CD8-positive, alpha-beta memory T cell (primary cell): ENCODE measurements at places on chromosomes 16 and 17. TPM values are rescaled to one million over a fixed set of nuclear protein-coding genes. Genes with fewer than 3 reads are reported as not detected.

DNA sequence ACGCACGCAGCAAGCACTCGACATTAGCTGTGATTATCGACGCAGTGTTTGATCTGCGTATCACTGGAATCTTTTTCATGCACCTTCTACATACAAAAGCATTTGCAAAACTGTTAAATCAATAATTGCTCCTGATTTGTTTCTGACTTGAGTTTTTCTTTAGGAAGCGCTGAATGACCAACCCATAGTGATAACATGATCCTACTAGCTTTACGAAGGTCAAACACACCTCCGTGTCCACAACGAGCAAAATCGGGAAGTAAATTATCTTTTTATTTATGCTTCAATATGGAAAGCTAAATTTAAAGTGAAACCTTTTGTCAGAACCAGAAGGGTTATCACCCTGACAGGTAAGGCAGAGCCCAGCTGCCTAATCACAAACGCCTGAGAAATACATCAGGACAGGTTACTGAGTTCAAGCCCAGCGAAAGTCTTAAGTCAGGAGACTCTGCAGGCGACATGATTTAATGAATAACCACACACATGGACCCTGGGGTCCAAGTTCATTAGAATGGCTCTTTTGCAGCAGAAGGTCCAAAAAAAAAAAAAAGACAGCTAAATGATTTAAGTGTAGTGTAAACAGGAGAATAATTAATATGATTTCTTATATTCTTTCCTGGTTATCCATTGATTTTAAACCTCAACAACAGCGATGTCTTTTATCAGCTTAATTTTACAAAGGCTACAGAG, 104.2 kb downstream of the ADCY9 start:
- DNase-seq: no peak

DNA sequence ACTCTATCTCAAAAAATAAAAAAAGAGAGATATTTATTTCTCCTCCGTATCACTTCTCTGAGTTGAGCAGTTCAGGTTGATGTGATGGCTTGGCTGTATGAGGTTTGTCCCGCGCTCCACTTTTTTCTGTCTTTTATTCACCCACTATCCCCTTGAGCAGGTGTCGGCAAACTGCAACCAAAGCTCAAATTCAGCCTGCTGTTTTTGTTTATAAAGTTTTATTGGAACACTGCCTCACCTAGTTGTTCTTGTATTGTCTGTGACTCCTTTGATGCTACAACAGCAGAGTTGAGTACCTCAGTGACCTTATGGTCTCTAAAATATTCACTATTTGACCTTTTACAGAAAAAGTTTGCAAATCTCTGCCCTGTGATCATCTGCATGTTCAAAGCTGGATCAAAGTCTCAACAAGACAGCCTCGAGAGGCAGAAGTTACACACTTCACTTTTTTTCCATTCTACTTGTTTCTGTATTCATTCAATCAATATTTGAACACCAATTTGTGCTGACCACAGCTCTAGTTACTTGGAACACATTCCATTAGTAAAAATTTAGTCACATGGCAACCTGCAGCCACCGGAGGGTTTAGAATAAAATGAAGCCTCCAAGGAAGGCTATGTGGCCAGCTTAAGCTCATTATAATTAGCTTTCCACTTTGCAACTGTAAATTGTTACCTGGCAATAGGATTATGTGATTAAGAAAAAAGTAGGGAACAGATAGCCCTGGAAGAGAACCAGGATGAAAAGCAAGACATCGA, 945.8 kb downstream of the KCNJ2 start:
- DNase-seq: no peak

DNA sequence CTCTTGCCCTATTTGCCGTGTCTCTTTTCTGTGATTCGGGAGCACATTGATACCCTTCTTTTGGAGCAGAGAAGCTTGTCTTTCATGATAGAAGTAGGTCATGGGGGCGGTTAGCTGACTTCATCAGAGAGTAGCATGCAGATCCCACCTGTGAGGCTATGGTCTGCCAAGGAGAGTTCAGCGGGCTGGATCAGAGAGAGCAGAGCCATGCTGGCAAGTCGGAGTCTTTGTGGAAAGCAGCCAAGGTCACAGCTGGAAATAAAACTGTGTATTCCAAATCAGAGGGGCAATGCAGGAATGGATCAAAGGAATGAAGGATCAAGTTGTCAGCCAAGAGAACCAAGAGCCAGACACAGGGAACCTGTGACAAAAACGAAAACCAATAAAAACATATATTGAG, 595.9 kb downstream of the WWOX start:
- no peak for DNase-seq

GRCh38 chr16:53212893-53213223, 158.1 kb downstream of the CHD9 start:
- DNase-seq: no peak

DNA sequence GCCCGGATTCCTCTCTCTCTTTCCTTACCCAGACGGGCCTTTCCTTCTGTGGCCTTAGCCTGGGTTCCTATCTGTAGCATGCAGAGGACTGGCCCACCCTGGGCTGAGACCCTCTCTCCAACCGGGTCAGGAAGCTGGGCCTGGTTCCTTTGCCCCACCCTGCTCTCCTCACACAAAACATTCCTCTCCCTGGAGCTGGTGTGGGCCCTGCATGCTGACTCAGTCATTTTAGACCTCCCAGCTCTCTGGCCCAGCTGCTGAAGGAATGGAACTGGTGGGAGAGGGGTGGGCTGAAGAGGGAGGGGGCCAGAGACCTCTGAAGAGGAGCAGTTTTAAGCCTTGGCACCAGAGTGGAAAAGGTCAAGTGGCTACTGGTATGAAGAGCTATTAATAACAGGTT, 957 bp downstream of the MYL4 start:
- DNase-seq: no peak

- DNase-seq: no peak
Observed at GRCh38 chr17:83097831-83098230, 18.4 kb downstream of the METRNL start.

PRAC1 gene
- not detected for total RNA-seq
